Endothelial cell of umbilical vein (primary cell): ENCODE measurements at places on chromosomes 6 and 20.

- no peak for DNase-seq
These were observed 54.1 kb downstream of the ZNF217 start for GRCh38 chr20:53539516-53539915.

- no peak for DNase-seq
These were observed 24.6 kb downstream of the CYP24A1 start for GRCh38 chr20:54148947-54149764.

DNA sequence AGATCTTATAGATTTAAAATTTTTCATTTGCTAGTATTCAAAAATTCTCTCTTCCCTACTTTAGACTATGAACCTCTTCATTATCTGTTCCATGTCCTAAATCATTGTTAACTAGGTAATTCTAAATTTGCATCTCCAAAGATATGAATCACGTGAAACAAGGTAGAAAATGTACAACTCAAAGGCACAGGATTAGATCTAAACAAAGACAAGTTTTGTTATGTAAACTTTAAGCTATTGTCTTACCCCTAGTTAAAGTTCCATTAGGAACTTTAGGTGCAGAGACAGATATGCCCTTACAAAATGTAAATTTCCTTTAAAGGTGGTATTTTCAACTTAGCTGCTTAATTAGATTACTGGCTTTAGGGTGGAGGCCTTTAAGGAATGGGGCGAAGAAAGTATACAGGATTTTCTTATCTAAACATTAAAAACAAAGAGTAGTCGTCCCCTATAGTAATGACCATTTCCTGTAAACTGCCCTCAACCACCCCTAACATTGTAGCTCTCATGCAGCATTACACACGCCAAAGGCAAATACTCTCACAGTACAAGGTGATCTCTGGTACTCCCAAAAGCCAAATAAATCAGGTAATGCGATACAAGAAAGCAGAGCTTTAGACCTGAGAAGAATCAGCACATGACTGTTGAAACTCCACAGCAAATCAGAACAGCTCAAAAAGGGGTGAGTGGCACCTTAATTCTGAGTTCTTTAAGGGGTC is 57.4 kb upstream of the MRAP2 start:
- DNase-seq, result peak; percentile 50

GRCh38 chr6:22658934-22659333 is 89.6 kb downstream of the HDGFL1 start:
- no peak for DNase-seq

GRCh38 chr6:154648888-154649205 is 84.4 kb upstream of the SCAF8 start:
- peak; percentile 47 for DNase-seq

GRCh38 chr6:112594886-112595594 is 247.9 kb downstream of the RFPL4B start:
- no peak for DNase-seq

DNA sequence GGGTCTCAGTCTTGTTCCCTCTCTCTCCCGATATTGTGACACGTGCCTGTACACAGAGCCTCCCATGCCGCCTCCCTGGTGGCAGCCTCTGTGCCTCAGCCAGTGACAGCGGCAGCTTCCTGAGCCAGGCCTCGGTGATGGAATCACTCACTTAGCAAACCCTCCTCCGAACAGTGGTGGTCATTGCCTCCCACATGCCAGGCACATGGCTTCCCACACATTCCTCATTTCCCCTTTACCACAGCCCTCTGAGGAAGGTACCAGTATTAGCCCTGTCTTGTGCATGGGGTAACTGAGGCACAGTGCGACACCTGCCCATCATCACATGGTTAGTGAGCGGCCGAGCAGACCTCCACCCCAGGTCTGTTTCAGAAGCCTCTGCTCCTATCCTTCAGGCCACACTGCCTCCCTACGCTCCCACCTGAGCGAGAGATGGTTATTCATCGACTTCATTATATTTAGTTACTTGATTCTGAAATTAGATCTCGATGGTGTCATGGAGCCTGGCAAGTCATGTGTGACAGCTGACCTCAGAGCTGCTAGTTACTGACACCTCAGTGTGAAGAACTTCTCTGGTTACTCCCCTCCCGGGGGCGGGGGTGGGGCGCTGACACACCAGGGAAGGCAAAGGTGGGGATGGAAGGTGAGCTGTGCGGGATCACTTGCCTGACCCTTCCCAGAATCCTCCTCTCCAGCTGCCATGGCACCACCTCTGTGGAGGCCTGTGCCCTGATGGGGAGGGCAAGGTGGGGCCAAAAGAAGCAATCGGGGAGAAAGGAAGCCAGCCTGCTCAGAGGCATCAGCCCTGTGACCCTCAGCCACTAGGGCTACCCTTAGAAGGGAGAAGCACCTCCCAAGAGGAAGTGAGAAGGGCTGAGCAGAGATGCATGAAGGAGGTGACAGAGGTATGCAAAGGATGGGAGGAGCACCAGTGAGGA is 17.9 kb downstream of the MDGA1 start:
- no peak for DNase-seq

- DNase-seq, result no peak
These were observed 66.6 kb upstream of the TAB2 start for GRCh38 chr6:149250951-149251350.

- peak; percentile 97 for DNase-seq
These were observed 12.7 kb downstream of the IGF2R start for GRCh38 chr6:159981403-159982245.
